ENCODE measurements at places on chromosomes 4 and X.

GRCh38 chrX:140501321-140501720 is 3.5 kb downstream of the SOX3 start:
- DNase-seq: no peak

GRCh38 chr4:6217716-6218381 is 17.5 kb upstream of the JAKMIP1 start:
- no peak for DNase-seq

DNA sequence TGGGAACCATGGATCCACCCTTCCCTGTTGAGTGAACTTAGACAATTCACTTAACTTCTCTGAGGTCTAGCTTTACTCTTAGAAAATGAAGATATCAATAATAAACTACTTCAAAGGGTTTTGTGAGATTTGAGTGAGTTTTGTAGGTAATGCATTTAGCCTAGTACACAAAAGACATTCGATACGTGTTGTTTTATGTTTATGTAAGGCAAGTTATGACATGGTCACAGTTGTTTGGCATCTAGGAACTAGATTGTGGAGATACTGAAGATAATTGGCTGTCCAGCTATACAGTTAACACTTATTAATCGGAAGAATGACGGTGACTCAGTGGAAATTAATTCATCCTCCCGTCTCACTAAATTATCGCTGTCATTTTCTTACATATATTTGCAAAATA is 1781.1 kb upstream of the TENM3 start:
- no peak for DNase-seq

GRCh38 chr4:71784569-71785197 is 804 bp upstream of the GC start:
- no peak for DNase-seq

DNA sequence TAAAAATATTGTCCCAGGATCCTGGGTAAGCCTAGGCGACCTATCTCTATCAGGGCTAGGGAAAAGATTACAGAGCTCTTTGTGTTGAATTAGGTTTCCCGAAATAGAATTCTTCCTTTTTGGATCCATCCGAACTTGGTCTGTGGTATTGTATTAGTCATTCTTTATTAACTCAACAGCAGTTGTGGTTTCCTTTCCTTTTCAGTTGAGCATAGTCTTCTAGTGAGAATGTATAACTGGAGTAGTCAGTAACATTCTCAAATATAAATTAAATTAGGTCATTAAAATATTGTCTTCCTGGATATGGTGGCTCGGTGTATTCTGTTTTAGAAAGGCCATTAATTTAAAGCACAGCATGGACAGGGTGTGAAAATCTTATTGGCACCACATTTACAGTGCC is 520.4 kb downstream of the NLGN4X start:
- DNase-seq: no peak

GRCh38 chr4:142574306-142574705 is 271.8 kb downstream of the INPP4B start:
- no peak for DNase-seq

GRCh38 chr4:40462326-40462725 is 127.2 kb downstream of the CHRNA9 start:
- no peak for DNase-seq

DNA sequence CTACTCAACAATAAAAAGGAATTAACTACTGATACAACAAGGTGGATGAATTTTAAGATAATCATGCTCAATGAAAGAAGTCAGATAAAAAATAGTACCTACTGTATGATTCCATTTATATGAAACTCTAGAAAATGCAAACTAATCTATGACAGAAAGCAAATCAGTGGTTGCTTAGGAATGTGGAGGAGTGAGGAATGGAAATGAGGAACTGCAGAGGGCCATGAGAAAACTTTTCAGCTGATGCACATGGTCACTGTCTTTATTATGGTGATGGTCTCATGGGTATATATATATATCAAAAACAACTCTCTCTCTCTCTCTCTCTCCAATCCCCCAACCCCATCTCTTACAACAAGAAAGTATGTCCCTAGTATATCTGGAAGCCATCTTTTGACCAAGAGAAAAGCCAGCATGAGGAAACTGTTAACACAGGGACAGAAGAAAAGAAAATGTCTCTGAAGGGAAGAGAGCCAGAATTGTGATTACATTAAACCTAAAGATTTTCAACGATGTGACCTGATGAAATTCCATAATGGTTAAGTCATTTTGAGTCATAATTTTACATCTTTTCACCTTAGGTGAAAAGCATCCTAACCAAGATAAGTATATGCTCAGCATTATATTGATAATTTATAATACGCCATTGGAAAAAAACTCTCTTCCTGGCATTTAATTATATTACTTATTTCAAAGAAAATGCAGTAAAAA is 8.5 kb upstream of the NFKB1 start:
- DNase-seq: no peak

DNA sequence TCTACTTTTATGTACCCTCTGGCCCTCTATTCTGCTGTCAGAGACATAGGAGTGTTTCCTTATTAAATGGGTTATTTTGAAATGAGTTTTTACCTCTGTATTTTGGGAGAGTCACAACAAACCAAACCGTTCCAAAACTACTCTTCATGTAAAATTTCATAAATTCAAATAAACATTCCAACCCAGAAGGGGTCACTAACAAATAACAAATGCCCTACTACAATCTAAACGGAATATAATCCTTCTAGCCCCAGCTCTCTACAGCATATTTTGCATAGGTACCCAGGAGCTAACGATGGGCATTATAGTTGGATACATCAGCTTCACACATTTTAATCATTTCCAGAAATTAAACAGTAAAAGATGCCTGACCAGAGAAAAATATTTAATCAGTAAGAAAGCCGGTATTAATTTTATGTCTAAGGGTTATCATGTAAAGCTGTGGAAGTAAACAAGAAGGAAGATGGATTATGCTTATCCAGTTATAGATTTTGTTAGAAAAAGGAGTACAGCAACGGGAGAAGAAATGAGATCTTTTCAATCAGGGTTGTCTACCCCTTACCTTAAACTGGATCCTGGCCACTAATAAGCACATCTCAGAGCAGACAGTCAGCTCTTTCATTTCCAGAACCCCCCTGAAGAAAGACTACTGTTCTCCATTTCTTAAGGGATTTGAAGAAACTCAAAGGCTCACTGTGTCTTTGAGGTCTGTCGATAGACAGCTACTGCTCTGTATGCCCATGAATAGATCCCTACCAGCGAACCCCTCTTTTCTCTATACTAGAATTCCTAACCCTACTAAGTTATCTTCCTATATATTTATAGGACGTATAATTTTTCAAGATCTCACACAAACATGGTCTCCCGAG is 1.2 kb downstream of the UGDH start:
- no peak for DNase-seq

DNA sequence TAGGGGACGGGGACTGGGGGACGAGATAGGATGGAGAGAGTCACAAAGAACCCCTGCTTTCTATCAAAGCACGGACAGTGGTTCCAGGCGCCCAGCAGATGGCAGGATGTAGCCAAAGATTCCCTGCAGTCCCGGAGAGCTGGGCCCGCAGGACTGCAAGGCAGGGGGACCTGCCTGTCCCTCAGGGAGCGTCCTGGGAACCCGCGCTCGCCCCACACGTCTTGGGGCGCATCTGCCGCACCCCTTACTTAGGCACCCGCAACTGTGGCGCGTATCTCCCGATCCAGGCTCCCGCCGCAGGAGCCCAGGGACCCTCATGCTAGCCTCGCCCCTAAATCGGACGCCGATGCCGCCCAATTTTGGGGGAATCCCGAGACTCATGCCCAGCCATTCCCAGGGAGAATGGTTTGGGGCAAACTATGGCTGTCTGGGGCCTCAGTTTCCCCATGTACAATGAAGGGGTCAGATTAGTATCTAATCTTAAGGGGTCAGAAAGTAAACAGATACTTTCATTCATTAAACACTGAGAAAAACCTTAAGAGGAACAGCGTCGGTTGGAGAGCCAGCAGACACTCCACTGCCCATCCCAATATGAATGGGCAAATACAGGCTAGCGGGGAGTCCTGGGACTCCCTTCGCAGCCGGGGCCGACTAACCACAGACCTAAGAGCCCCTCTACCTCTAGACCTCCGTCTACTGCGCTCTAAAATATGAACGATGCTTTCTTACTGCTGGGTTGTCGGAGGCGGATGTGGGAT is 581 bp upstream of the STK32B start:
- DNase-seq: no peak

DNA sequence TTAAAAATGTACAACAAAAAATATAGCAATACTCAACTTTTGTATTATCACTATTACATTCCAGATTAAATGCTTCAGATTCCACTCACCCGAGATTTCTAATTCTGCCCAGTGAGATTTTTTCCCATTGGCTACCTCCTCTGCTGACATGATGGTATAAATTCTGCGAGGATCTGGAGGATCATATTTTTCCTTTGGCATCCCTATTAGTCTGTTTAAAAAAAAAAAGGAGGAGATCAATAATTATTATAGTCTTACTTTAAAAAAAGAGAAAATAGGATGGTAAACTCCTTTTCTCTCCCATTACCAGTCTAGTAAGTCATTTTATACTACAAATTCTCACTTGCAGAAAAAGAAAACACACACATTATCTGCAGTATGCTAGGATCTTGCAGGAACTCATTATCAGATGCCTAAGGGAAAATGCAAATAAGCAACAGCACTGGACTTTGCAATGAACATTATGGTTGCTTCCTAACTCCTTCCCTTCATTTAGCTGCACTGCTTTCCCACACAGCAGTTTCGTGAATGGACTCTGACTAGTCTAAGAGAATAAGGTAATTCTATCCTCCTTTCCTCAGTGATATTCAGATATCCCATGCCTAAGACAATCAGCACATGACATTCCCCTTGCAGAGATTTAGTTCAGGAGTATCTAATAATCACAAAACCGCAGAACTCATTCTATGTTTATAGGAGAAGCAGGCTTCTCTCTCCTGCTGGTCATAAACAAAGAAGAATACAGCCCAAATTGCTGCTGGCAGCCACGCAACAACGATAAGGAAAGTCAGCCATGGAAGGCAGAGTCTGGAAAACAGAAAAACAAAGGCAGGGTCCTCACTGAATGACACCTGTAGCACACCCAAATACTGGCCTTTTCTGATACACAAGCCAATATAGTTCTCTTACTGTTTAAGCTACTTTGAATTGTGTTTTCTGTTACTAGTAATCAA is 42.7 kb downstream of the CNOT6L start:
- DNase-seq: no peak

DNA sequence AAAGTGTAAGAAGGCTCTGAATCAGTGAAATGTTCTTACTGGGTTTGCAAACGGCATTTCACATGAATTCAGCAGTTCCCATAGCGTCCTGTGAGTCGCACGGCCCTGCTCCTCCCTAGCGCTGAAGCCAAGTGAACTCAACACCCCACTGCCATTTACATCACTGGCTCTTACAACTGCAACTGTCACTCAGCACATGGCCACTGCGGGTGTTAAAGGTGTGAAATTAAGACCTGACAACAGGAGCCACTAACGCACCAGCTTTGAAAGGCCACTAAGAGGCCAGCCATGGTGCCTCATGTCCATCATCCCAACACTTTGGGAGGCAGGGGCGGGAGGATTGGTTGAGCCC is 31.7 kb downstream of the RNF212 start:
- no peak for DNase-seq

GRCh38 chr4:153593161-153593560 is 90.9 kb upstream of the TLR2 start:
- no peak for DNase-seq

- no peak for DNase-seq
Measured at GRCh38 chr4:25172961-25173915, 13.0 kb upstream of the SEPSECS start.
